Nephron progenitor cell (in vitro differentiated cells): ENCODE measurements at places on chromosomes 3 and 15.

GRCh38 chr15:70235347-70235746 is 137.6 kb upstream of the TLE3 start:
- DNase-seq = no peak

- DNase-seq = no peak
Measured at GRCh38 chr3:69881756-69882428, 117.6 kb upstream of the SAMMSON start.

DNA sequence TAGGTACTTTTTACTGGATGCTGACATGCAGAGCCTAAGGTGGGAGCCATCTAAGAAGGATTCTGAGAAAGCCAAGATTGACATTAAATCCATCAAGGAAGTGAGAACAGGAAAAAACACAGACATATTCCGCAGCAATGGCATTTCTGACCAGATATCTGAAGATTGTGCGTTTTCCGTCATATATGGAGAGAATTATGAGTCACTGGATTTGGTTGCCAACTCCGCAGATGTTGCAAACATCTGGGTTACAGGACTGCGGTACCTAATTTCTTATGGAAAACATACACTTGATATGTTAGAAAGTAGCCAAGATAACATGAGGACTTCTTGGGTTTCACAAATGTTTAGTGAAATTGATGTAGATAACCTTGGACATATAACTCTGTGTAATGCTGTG is 125.1 kb downstream of the PLCL2 start:
- DNase-seq = no peak

- peak; percentile 93 for DNase-seq
Measured at GRCh38 chr15:72230197-72231065, 559 bp downstream of the PKM start.

DNA sequence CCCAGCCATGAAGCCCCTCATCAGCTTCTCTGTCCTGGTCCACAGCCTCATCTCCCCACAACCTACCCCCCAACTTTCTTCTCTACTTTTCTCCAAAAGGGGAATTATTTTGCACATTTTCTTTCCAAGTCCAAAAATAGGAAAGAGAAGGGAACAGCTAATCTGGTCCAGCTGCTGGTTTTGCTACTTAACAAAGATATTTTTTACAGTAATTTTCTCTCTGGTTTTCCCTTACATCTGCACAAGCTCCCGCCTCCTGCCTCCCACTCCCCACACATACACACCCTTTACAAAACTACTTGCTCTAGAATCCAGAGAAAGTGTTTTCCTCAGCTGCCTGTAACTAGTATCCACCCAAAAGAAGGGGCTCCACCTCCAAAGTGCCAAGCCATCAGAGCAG is 177.2 kb downstream of the POLR2M start:
- no peak for DNase-seq

DNA sequence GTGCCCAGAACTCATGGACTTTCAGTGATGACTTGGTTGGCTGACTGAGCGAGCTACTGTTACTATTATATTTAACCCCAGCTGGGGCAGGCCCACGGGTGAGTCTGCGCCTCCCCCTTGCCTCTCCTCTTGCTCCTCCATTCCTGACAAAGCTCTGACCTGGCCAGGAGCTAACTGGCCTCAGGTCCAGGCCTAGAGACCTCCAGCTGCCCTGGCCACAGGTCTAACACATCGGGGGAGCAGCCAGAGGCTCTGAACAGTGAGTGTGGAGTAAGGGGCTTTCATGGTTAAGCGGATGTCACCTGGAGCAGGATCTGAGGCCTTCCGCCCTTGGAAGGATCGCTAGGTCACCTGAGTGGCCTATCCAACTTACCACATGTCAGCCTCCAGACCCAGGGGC is 96.3 kb upstream of the HERC1 start:
- no peak for DNase-seq

- DNase-seq = peak; percentile 4
Measured at GRCh38 chr3:94246171-94246570, 183.3 kb downstream of the NSUN3 start.

DNA sequence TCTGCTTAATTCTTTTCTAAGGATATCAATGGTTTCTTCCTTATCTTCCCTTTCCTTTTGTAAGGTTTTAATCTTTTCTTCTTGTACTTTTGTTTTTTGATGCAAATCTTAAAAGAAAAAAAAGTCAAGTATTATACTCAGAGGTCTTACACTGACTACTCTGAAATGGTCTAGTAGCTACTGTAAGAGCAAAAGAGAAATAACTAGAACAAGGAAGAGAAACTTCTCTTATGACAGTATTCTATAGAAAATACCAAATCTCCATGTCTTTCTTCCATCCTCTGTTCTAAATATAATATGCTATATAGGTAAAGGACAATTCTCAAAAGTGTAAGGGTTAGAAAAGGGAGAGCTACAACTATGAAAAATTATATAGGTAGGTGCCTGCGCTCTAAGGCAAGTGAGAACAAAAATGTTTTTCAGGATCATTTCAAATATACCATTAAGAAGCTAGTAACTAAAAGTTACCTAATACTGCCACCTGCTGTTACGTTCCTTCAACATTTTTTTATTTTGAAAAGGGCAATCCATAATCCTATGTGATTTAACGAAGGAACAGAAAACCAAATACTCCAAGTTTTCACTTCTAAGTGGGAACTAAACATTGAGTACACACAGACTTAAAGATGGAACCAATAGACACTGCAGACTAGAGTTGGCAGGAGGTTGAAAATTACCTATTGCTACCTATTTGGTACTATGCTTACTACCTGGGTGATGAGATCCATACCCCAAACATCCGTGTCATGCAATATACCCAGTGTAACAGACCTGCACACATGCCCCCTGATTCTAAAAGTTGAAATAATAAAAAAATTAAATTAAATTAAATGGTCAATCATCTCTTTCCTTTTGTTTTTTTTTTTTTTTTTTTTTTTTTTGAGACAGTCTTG is 36.7 kb downstream of the CIP2A start:
- no peak for DNase-seq

DNA sequence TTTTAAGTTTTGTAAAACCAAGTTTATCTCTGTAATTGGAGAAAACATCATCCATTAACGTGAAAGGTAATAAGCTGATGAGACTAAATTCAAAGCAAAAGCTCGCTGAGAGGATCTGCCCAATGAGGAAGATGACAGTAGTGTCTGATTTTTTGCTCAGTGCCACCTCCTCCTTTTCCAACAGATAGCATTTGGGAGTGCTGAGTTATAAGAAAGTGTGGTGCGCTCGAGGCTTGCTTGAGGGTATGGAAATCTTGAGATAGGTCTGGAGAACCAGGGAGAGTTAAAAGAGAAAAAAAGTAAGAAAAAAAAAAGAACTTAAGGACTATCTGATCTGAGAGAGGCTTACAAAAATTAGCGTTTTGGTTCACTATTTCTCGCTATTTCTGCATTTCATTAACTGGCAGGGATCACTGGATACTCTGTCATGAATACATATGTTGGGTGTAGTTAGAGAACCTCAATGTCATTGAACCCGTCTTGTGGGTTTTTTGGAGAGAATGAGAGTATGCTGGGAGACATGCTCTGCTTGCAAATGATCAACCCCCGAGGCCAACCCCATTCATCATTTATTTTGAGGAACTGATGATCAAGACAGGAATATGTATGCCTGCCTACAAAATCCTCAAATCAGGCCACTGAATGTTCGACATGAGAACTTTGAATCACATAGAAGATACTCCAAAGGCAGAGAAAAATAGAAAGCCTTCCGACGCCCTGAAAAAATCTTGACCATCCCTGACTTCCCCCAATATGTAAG is 973 bp upstream of the USP13 start:
- DNase-seq = no peak

DNA sequence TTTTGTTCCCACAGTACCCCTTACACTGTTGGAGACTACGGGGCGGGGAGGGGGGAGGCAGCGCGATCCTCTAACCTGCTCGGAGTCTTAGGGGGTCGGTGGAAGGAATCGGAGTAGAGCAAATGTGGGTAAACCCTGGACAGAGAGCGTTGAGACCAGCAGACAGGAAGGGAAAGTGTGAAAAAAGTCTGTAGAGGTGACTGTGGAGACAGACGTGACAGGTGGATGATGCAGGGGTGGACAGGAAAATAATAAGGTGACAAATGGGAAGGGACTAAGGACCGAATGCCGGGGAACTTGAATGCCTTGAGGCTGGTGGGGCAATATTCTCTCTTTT is 424 bp downstream of the EAF2 start:
- no peak for DNase-seq

GRCh38 chr15:68301301-68301700 is 23.8 kb downstream of the FEM1B start:
- DNase-seq = no peak
